ENCODE measurements at places on chromosomes 5 and 9. TPM values are rescaled to one million over a fixed set of nuclear protein-coding genes. Genes with fewer than 3 reads are reported as not detected.

DNA sequence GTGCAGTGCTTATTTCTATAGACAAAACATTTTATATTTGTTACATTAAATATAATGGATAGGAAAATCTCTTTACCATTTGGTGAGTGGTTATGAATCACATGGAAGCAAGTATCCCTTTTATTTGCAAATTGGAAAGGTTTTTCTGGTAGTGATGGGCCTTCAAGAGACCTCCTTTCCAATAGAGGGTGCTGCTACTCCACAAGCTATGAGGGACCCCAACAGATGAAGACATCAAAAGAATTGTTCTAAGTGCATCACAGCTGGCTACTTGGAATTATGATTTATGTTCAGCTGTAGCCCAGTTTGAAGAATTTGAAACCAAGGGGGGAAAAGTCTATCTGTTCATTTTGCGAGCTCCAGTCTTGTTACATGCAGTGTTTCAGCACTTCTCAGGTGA lies 493.7 kb upstream of the SGCD start:
- no peaks in the 10 kb centered on the region for H3K36me3 ChIP-seq
- H3K27ac ChIP-seq = no peak overlapping the region
- H3K27me3 ChIP-seq = peaks cover 4% of the 10 kb centered on the region
- no peak overlapping the region for H3K4me3 ChIP-seq
- no peaks in the 10 kb centered on the region for H3K4me1 ChIP-seq
- DNase-seq = no peak

GLRA1 gene
- not detected for total RNA-seq

- H3K36me3 ChIP-seq = no peaks in the 10 kb centered on the region
- H3K27me3 ChIP-seq = no peaks in the 10 kb centered on the region
- no peak for DNase-seq
- peaks cover 55% of the 10 kb centered on the region for H3K4me1 ChIP-seq
These were observed 4.1 kb upstream of the GPR107 start for GRCh38 chr9:130049431-130050210.

DNA sequence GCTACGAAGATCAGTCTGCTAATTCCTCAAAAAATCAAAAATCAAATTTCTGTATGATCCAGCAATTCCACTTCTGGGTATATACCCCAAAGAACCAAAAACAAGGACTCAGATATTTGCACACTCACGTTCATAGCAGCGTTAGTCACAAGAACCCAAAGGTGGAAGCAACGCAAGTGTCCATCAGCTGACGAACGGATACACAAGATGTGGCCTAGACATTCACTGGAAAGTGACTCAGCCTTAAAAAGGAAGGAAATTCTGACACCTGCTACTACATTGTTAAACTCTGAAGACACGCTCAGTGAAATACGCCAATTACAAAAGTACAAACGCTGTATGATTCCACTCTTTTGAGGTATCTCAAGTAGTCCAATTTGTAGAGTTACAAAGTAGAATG lies 93.3 kb downstream of the OTULIN start:
- H3K36me3 ChIP-seq = peaks cover 50% of the 10 kb centered on the region
- no peaks in the 10 kb centered on the region for H3K27me3 ChIP-seq
- H3K4me3 ChIP-seq = no peak overlapping the region
- no peak for DNase-seq
- no peaks in the 10 kb centered on the region for H3K4me1 ChIP-seq
- no peak overlapping the region for H3K27ac ChIP-seq

- H3K4me1 ChIP-seq = no peaks in the 10 kb centered on the region
- H3K27me3 ChIP-seq = no peaks in the 10 kb centered on the region
- no peak for DNase-seq
- peaks cover 4% of the 10 kb centered on the region for H3K36me3 ChIP-seq
- H3K4me3 ChIP-seq = no peak overlapping the region
- no peak overlapping the region for H3K27ac ChIP-seq
These were observed 26.1 kb upstream of the KCNV2 start for GRCh38 chr9:2691212-2691611.

All from naive thymus-derived CD8-positive, alpha-beta T cell (primary cell).